ENCODE measurements at places on chromosomes 1 and 21.

DNA sequence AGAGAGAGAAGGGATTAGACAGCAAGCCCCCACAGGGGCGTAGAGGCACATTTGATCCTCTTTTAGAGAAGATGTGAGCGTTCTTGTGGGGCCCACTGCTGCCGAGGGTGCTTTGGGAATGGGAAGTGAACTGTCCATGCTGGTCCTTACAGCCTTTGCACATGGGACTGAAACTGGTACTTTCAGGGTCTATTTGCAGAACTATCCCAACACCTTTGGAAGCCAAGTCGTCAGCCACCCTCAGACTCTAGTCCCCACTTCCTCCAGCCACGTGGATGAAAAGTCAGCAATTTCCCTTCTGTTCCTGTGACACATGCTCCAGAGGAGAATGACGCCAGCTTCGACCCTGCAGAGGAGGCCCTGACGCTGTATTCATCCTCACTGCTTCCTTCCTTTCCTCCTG lies 2.6 kb upstream of the RAB7B start:
- no peak for DNase-seq

DNA sequence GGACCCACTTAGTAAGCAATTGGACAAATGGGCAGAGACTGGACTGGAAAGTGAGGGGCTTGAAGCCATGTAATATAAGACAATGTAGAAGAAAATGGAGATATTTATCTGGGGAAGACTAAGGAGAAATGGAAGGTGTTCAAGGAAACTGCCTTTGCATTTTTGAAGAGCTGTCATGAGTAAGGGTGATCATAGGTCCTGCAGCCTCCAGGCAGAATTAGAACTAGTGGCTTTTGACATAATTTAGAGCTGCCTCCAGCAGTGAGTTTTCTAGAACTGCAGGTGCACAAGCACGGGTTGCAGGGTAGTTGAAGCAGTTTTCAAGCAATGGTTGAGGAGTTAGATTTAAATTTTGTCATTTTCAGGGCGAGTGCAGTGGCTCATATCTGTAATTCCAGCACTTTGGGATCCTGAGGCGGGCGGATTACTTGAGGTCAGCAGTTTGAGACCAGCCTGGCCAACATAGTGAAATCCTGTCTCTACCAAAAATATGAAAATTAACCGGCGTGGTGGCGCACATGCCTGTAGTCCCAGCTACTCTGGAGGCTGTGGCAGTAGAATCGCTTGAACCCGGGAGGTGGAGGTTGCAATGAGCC lies 3.7 kb upstream of the CDC14A start:
- DNase-seq = no peak

DNA sequence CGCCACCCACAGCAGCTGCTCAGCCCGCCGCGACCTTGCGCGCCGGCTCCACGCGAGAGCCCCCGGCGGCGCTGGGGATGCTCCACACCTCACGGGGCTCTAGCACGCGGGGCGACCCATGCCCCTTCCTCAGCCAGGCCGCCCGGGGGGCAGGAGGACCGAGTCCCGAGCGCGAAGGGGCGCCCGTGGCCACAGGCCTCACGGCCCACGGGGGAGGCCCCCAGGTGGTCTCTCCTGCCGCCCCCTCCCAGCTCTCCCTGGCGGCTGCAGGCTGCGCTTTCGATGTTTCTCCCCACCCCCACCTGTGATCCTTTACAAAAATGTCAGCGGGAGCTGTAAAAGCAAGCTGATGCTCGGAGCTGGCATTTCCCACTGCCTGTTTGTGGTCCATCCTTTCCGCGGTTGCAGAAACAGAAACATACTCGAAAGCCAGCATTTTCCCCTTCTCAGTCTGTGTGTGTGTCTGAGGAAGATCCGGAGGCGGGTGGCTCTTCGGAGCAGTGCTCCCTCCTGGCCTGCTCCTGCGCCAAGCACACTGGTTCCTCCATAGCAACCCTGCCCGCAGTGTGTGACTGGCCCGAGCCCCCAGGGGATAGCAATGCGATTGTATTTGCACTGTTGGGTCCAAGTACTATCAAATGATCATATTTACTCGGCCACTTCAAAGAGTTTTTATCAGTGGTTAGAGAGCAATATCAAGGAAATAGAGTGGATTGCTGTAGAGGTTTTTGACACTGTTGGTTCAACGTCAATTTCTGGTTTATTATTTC lies 2.1 kb downstream of the KIF26B start:
- no peak for DNase-seq

DNA sequence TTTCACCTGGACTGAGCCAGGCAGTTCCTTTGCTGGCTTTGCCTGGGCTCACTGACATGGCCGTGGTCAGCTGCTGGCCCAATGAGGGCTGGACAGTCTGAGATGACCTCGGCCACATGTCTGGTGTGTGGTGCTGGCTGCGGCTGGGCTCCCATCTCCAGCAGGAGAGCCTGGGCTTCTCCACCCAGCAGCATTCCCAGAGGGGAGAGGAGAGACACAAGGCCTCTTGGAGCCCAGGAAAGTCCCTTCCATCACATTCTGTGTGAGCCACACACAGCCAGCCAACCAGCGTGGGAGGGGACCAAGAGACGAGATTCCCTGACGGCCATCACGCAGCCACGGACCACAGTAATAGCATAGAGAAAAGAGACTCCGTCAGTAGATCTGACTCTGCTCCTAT lies 21.1 kb upstream of the SUMO3 start:
- DNase-seq = no peak

DNA sequence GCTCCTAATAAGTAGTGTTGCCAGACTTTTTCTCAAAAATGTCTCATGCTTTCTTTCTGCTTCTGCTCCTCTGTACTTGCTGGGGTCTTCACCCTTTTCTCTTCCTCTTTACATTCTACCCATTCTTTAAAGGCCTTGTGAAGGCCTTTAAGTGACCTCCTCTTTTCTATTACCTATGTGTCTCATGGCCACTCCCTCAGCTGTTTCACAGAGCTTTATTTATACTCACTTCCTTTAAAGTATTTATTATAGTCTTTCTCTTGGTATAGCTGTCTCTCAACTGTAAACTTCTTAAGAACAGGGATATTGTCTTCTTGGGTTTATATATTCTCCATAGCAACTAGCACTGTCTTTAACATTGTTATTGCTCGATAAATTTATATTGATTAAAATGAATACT lies 792 bp downstream of the GOLPH3L start:
- no peak for DNase-seq

- no peak for DNase-seq
Measured at GRCh38 chr1:9246841-9247785, 12.5 kb downstream of the H6PD start.

GRCh38 chr1:241343956-241344355 lies 13.0 kb downstream of the RGS7 start:
- DNase-seq = no peak

- no peak for DNase-seq
Measured at GRCh38 chr1:31445951-31446350, 32.9 kb downstream of the SERINC2 start.

GRCh38 chr1:206606867-206607266 lies 5.4 kb downstream of the EIF2D start:
- DNase-seq = no peak

DNA sequence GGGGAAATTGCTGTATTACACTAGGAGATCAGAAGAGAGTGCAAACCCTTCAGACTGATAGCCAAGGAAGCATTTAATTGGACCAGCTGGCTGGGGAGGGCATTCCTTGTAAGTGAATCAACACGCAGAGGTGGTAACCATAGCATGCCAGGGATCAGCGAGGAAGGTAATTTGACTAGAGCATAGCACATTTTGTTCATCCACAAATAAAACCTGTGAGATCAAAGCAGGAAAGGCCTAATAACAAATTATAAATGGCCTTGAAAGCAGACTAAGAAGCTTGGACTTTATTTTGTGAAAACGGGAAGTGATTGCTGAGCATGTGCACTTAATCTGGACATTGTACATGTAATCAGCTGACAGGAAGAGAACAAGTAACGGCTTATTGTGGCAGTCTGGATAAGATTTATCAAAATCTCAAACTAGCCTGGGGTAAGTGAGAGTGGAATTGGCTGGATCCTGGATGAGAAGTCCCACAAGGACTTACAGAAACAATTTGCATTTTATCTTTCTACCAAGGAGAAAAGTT lies 11.7 kb upstream of the CD55 start:
- DNase-seq = no peak

- no peak for DNase-seq
Measured at GRCh38 chr1:157240495-157241184, 102.4 kb upstream of the ETV3 start.

DNA sequence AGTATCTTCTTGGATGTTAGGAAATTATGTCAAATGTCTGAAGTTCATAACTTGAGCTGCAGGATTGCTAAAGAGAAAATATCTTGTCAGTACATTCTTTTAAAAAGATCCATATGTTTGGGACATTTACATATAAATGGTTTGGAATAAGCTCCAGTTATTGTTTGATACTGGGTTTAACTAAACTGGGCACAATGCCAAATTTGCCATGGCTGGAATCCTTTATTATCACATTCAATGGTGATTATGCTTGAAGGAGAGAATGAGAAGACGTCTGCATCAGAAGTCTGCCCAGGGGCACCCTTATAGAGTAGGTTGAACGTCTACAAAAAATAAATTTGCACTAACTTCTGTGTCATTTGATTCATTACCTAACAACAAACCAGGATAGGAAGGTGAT lies 652.5 kb downstream of the AMY1C start:
- no peak for DNase-seq

GRCh38 chr1:8142955-8143629 lies 117.0 kb upstream of the ERRFI1 start:
- no peak for DNase-seq

GRCh38 chr1:245079021-245079609 lies 75.7 kb upstream of the KIF26B start:
- no peak for DNase-seq

DNA sequence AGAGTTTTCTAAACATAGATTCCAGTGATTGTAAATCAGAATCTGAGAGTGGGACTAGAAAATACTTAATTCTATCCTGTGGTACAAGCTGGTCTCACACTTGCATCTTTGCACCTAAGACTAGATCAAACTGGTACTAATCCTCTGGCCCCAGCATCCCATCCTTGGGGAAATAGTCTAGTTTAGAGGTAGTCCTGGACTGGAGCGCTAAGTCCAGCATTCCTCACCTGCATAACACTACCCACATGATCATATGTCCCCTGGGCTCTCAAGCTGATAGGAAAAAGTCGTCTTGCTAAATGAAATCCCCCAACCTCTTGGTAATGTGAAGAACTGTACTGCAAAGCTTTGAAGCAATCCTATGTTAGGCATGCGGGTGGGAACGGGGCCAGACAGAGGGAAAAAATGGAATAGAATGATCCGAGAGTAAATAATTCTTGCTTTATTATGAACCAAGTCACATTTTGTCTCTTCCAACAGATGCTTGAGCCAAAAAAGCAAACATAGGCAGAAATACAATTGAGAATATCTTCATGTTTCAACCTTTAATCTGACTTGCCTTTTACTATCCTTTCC lies 4.8 kb downstream of the COX20 start:
- DNase-seq = no peak

Measured in stimulated activated CD8-positive, alpha-beta memory T cell treated with anti-CD3 and anti-CD28 coated beads, Interleukin-7, amount 100 ng/mL, for 4 hours (primary cell).